Activated T-helper 1 cell treated with anti-CD3 and anti-CD28 coated beads, Interleukin-2, amount 50 U/mL, for 16 hours (primary cell): ENCODE measurements at places on chromosomes 6 and 20.

- no peak for DNase-seq
These were observed 79.3 kb downstream of the COL12A1 start for GRCh38 chr6:75126518-75126917.

DNA sequence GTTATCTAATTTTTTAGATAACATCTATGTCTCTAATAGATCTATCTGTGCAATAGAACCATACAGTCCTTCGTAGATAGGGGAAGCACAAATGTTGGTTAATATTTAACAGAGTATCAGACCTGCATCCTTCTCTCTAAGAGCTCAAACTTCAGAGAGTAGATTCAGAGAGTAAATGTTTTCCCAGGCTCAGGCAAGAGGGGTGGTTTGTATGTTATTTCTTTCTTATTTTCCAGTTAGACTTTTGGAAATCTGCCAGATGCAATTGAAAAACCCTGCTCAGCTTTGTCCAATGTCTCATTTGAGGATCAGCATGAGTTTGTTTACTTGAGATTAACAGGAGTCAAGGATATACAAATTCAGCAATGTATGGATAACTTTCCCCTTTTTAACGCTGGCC is 361.9 kb downstream of the BCKDHB start:
- DNase-seq, result no peak

DNA sequence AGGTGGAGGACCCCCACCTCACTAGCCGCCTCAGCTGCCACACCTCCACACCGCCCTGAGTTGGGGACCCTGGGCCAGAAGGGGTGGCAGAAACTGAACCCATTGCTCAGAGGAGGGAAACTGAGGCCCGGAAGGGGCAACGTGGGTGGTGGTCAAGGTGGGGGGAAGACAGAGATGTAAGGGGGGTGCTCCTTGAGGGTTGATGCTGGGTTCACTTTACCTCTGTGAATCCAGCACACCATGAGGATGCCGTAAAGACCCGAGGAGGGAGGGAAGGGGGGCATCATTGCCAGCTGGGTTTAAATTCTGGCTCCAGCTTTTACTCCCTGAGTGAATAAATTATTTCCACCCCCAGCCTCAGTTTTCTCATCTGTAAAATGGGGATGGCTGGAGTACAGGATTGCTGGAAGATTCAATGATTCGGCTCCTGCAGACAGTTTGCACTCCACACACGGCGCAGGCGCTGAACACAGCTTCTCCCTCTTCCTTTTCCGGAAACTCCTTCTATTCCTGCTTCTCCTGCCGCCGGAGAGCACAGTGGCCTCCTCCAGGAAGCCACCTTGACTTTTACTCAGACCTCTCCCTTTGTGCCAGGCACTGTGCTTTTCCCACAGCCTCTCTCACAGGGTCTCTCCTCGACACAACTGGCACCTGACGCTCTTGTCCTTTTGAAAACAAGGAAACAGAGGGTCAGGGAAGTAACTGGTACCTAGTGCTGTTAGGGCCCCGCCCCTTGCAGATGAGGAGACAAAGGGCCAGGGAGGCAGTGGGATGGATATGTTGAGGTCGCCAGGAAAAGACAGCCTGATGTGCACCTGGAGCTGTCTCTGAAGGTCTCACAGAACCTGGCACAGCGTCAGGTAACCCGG is 59.4 kb downstream of the UBE2V1 start:
- no peak for DNase-seq

DNA sequence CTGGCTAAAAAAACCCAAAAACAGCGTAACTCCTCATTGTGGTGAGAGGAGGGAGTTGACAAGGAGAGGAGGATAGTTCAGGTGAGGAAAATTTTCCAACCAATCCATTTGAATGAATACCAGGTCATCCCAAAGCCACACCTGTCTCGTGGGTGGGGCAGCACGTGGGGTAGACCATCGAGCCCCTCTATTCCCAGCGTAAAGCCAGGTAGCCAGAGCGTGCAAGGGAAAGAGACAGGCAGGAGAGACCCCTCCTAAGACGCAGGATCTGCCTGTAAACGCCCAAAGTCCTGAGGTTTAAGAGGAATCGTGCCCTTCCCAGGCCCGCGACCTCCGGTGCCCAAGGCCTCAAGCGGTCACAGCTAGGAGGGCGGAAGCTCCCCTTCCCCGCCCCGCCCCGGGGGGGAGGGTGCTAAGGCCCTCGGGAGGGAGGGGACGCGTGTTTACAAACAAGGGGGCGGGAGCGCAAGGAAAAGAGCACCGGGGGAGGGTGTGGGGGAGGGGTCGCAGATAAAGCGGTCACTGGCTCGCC is 712 bp downstream of the RXRB start:
- DNase-seq, result peak; percentile 41
